ENCODE measurements at places on chromosomes 1 and 21. TPM values are rescaled to one million over a fixed set of nuclear protein-coding genes. Genes with fewer than 3 reads are reported as not detected.

GRCh38 chr1:198088360-198089071 is 68.3 kb upstream of the NEK7 start:
- no peaks in the 10 kb centered on the region for H3K36me3 ChIP-seq
- H3K4me3 ChIP-seq, result no peak overlapping the region
- DNase-seq, result peak; percentile 16
- peaks cover 2% of the 10 kb centered on the region for H3K27me3 ChIP-seq
- peaks cover 8% of the 10 kb centered on the region for H3K4me1 ChIP-seq

- H3K4me1 ChIP-seq, result peaks cover 6% of the 10 kb centered on the region
- H3K27me3 ChIP-seq, result peaks cover 15% of the 10 kb centered on the region
- no peak overlapping the region for H3K27ac ChIP-seq
- H3K4me3 ChIP-seq, result no peak overlapping the region
- H3K36me3 ChIP-seq, result no peaks in the 10 kb centered on the region
Measured at GRCh38 chr1:158836038-158836437, 4.9 kb downstream of the MNDA start.

GRCh38 chr1:59039551-59039950 is 255.7 kb upstream of the JUN start:
- DNase-seq, result no peak
- H3K27ac ChIP-seq, result no peak overlapping the region
- no peaks in the 10 kb centered on the region for H3K36me3 ChIP-seq
- no peaks in the 10 kb centered on the region for H3K4me1 ChIP-seq

- no peaks in the 10 kb centered on the region for H3K4me1 ChIP-seq
- no peaks in the 10 kb centered on the region for H3K27me3 ChIP-seq
- DNase-seq, result peak; percentile 17
- H3K4me3 ChIP-seq, result no peak overlapping the region
Measured at GRCh38 chr1:53470155-53470554, 11.0 kb downstream of the DMRTB1 start.

NBPF10 gene
- total RNA-seq, result 1.7 TPM

RFX5 gene
- 47.6 TPM for total RNA-seq

TLCD4 gene
- total RNA-seq, result 0.25 TPM

LIPI gene
- not detected for total RNA-seq

MAB21L3 gene
- total RNA-seq, result not detected

PRAMEF26 gene
- not detected for total RNA-seq

All from activated CD4-positive, alpha-beta T cell treated with anti-CD3 and anti-CD28 coated beads for 36 hours (primary cell).